Activated CD4-positive, alpha-beta T cell treated with anti-CD3 and anti-CD28 coated beads for 1 hour (primary cell): ENCODE measurements at places on chromosomes 6 and 20.

GRCh38 chr6:3568396-3569082, 111.7 kb upstream of the SLC22A23 start:
- no peak for DNase-seq

GRCh38 chr20:24049081-24049480, 60.5 kb upstream of the GGTLC1 start:
- no peak for DNase-seq

DNA sequence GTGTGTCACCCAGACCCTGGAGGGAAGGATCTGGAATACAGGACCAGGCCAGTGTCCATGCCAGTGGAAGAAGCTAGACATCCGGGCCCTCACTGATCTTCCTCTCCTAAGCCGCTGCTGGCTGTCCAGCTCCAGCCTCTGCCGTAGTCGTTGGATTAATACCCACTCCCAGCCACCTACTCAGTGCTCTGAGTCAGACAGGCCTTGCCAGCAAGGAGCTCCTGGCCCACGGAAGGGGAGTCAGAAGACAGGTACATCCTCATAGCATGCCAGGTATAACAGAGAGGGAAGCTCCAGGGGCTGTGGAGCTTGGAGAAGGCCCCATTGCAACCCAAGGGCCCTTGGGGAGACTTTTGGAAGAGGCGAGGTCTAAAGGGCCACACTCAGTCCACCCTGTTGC, 49.0 kb downstream of the STK35 start:
- no peak for DNase-seq

GRCh38 chr6:13992417-13993055, 67.8 kb downstream of the RNF182 start:
- DNase-seq = no peak

- DNase-seq = no peak
Measured at GRCh38 chr20:19354950-19355349, 142.5 kb downstream of the SLC24A3 start.

- no peak for DNase-seq
Measured at GRCh38 chr6:17397764-17398194, 4.4 kb downstream of the CAP2 start.

DNA sequence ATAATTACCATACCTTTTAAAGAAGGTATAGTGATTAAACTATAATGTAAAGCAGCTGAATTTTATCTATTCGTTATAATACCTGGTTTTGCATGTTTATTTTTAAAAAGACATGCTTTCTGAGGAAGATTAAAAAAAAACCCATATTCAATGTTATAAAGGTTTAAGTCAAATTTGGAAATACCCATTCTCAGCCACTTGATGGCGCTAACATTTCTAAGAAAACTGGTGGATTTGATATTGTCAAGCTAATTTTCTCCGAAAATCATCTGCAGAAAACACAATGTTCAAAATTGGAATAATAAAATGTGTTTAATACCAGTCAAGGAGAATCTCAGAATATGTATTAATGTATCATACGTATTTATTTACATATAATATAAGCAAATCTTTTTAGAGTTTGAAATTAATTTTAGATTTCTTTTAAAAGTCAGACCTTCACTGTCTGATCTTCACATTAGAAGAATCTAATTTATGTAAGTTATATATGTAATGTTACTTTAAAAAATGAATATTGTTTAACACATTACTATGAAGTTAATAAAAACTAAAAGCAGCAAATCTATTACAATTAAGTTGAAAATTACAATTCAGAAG, 35.0 kb downstream of the SHPRH start:
- DNase-seq = no peak

DNA sequence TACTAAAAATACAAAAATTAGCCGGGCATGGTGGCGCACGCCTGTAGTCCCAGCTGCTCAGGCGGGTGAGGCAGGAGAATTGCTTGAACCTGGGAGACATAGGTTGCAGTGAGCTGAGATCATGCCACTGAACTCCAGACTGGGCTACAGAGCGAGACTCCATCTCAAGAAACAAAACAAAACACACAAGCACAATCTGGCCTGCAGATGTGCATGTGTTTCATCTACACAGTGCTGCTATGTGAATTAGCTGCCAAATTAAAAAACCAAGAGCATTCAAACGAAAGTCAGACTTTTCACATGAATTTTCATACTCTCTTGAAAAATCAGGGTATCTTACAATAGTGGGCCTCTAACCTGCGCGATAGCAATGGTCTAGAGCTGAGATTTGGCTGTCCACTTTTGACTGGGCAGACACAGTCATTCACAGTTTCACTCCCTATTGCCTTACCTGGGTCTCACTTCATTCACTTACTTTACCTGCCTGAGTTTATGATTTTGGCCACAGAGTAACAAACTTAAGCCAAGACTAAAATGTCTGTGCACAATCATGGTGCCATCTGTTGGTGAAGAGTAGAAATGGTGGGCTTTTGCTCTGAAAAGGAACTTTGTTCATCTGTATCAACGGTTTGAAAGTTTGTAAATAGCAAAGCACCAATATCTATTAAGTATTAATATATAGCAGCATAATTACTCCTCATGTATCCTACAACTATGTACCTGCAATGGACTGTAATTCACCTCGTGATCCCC, 138.5 kb upstream of the UST start:
- no peak for DNase-seq

DNA sequence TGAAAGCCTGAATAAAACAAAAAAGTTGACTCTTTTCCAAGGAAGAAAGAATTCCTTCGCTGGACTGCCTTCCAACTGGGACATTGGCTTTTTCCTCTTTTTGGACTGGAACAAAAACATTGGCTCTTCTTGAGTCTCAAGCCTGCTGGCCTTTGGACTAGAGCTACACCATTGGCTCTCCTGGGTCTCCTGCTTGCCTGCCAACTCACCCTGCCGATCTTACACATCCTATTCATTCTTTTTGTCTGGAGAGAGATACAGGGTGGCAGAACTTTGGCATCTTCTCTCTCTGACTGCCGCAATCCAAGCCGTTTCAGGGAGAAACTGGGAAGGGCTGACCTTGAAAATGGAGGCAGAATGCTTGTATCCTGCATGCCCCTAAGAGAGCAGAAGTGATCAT, 20.2 kb downstream of the DDO start:
- no peak for DNase-seq

DNA sequence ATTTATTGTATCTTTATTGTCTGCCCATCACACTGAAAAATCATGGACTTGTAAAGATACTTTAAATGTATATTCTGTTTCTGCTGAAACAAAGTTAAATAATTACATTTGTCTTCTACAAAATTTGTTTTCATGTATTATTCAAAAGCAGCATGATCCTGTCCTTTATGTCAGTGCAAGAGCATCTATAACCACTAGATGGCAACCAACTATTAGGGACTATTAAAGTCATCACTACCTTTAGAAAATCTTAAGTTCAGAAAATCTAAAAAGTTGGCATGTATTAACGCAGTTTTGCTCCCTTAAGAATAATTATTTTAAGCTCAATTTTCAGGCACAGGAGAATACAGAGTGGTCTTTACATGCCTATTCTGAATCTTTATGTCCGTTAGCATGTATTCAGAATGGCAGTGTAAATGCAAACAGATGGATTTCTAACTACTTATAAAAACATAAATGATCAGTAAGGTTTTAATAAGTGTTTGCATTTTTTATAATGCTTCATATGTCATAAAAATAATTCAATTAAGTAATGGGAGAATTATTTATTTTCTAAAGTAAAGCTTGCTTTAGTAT, 17.8 kb downstream of the TMEM30A start:
- DNase-seq = no peak

- DNase-seq = no peak
Measured at GRCh38 chr6:3592371-3592941, 135.6 kb upstream of the SLC22A23 start.

DNA sequence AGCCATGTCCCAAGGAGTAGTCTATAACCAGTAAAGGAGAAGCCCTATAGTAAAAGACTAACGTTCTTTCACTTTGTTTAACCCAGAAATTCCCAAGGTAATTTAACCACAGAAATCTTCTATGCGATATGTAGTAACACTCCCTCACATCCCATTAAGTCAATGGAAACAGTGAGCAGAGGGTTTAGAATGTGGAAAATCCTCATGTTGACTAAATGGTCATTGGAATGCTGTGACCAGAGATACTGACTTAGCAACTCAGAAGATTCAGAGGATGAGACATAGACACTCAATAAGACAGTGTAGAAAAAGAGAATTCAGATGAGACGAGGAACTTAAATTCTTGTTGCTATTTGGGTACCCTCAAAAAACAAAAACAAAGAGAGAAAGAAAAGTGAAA, 562.2 kb upstream of the NOX3 start:
- no peak for DNase-seq

GRCh38 chr6:144652292-144652891, 367.3 kb downstream of the UTRN start:
- DNase-seq = no peak

DNA sequence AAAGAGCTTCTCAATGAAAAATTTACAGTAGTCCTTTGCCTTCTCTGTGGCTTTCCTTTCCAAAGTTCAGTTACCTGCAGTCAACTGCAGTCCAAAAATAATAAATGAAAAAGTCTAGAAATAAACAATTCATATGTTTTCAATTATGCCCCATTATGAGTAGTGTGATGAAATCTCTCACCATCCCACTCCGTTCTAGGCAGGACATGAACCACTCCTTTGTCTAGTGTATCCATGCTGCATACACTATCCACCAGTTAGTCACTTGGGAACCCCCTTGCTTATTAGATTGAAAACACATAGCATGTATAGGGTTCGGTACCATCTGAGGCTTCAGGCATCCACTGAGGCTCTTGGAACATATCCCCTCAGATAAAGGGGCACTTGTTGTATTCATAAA, 80.6 kb upstream of the EYA4 start:
- no peak for DNase-seq

DNA sequence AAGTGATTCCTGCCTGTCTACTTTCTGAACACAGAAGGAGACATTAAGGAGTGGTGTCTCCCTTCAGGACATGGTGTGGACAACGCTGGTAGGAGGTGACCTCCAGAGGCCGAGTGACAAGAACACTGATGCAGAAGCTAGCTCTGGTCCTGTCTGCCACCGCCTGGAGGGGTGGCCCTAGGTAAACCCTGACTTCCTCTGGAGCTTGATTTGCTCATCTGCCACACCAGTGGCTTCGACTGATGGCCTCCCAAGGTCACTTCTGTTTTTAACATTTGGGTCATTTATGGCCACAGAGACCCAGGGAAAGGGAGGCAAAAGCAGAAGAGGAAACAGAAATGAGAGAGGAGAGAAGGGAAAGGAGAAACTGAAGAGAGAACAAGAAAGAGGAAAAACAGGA, 49.4 kb upstream of the SLC22A23 start:
- no peak for DNase-seq

DNA sequence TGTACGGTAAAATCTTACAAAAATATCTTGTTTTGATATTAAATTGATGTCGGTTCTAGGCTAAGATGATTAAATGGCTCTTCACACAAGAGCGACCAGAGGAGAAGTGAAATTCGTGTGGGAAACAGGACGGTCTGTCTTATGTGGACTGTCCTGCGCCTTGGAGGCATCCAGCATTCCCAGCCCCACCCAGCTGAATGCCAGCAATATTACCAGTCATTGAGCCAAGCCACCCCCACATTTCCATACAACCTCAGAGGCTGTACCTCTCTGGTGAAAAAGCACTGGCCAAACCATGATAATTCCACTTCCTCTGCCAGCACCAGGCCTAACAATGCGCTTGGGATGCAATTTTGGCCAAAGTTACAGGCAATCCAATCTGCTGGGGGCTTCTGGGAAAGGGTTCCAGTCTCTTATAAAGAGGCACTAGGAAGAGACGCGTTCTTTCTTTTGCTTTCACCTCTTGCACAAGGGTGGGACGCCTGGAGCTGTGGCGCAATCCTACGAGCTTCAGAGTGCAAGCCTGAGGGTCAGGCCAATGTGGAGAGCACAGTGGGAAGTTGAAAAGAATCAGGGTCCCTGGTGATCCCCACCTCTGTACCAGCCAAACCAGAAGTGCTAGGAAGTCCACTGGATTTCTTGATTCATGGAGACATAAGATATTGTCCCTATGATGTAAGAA, 213.1 kb downstream of the PREX1 start:
- no peak for DNase-seq

- DNase-seq = no peak
Measured at GRCh38 chr20:62952373-62952967, at the start of gene SLC17A9. SLC17A9 (plus strand) TSS chr20:62952709; CDS start chr20:62952831, 122 bp downstream.

DNA sequence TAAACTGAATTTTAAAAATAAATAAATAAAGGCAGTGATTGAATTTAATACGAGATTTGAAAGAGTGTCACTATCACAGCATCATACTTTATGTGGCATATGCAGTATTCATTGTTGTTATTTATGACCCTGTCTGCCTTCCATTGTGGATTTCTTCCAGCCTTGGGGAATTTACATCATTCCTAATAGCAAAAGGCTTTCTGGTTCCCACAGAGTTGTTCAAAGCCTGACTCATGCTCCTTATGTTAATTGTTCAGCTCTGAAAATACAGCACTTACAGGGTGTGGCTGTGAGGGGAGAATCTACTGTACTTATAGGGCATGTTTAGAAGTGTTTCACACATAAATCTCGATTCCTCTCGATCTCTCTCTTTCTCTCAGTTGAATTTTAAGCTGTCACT, 54.4 kb downstream of the JAG1 start:
- DNase-seq = no peak

- no peak for DNase-seq
Measured at GRCh38 chr20:2430538-2430937, 40.1 kb downstream of the SNRPB start.

DNA sequence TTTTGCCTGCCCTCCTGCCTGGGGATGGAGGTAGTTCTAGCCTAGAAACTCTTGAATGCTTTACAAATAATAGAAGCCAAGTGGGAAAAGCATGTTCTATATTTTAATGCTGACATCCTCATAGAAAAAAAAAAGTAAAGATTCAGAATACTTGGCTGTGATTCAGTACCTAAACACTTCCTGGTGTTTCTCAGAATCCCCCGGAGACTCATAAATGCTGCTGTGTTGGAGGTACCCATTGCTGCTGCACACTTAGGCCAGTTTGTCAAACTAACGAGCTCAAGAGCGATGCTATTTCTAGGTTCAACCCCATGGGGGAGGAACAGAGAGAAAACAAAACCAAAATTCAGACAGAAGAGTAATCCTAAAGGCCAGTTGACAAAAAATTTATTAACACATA, 38.8 kb upstream of the ZFP64 start:
- DNase-seq = no peak

GRCh38 chr6:18359237-18359885, 27.8 kb upstream of the RNF144B start:
- DNase-seq = no peak
